ENCODE measurements at places on chromosomes 3 and 15. TPM values are rescaled to one million over a fixed set of nuclear protein-coding genes. Genes with fewer than 3 reads are reported as not detected.

Gene IL5RA
- total RNA-seq, result not detected

Gene LRRC34
- 10.5 TPM for total RNA-seq

Gene ECE2
- not detected for total RNA-seq

Gene CHRFAM7A
- total RNA-seq, result not detected

Gene TRAIP
- 7.8 TPM for total RNA-seq

Gene NR2E3
- total RNA-seq, result not detected

Gene GOLGA6B
- not detected for total RNA-seq
